Left ventricle myocardium superior (tissue), 1 donor: ENCODE measurements at places on chromosomes 7 and 10.
A peak's percentile ranks its signal among the peaks of the same experiment; 100 is the strongest.

GRCh38 chr7:285731-286130 lies 4.2 kb upstream of the FOXL3 start:
- DNase-seq: no peak

DNA sequence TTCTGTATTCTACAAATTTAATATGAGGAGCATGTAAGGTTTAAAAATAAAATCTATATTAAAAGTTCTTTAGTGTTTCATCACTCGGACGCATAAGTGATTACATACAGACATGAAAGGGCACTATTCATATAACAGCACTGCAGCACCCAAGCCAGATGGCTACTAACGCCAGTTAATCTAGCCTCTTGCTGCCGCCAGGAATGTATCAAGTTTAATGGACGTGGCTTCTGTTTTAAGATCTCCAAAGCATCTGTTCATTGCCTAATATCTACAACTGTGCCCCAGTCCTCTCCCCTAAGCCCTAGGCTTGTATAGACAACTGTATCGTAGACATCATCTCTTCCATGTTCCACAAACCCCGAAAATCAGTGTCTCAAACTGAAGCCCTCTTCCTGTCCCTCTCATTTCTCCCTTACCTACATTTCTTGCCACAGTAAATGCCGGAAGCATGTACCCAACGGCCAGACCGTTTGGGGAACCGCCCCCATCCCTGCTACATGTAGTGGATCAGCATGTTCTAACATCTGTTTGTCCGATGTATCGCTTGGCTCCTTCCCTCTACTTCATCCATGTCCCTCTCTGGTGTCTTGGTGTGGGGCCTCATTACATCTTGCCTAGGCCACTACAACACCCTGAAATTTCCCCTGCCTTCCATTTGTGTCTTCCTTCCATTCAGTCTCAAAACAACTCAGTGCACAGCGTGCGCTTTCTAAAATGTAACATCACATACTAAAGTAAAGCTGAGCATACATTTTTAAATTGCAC lies 147.5 kb upstream of the RSU1 start:
- no peak for DNase-seq

DNA sequence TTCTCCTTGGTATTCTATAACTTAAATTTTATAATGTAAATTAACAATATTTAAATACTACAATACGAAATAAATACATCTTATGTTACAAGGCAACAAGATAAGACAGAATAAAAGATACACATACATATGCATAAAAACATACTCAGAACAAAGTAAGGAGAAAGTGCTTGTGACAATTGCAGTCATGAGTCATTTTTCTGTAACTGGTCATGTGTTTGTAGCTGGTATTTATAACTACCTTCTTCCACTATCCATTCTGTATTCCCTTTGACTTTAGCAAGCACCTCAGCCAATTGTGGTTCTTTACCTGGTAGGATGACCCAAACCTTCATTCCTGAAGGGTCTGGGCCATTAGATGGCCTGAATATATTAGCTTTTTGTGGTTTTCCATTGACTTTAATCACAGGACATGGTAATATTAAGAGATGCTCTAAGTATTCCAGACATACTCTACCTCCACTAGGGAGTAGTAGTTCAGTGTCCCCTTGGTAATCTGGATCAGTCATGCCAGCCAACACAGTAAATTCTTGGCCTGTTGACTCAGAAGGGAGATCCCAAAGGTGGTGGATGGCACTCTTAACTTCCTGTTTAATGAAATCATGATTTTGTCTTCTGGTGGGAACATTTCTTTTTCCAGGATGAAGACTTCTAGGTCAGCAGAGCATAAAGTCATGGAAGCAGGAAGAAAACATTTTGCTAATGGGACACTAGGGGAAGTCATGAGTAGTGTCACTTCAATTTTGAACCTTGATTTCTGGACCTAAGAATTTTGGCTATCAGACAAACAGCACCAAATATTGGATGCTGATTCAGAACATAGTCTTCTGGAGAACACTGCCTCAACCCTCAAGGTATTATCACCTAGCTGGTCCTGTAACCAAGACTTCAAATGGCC lies 733.7 kb upstream of the IGFBP3 start:
- DNase-seq: no peak

- no peak for DNase-seq
Observed at GRCh38 chr7:93148727-93149126, 542 bp upstream of the SAMD9L start.

GRCh38 chr7:74526780-74527179 lies 73.1 kb downstream of the GTF2IRD1 start:
- DNase-seq: no peak

DNA sequence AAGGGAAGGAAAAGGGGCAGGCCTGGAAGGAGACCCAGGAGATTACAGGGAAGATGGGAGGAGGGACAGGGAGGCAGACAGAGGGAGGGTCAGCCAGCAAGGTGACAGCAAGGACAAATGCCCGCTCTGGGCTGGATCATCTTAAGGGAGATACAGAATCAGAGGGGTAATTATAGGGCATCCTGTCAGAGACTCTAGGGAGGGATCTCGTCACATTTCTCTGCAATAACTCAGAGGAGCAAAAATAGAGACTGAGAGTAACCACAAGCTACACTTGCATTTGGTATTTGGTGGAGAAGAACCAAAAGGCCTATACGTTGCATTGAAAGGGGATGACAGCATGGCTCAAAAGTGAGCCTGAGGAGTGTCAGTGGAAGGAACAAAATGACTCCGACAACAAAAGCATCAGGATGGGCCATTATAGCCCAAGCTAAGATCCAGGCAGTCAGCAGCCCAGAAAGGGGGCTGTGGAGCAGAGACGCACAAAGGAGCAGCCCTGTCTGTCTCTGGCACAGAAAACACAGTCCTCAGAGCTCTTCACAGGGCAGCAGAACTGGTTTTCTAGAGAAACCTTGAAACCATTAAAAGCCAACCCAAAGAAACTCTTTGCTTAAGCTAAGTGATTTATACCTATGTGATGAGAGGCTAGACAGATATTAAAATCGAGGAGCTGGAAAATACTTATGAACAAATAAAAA lies 430.2 kb upstream of the VSTM2A start:
- DNase-seq: no peak

DNA sequence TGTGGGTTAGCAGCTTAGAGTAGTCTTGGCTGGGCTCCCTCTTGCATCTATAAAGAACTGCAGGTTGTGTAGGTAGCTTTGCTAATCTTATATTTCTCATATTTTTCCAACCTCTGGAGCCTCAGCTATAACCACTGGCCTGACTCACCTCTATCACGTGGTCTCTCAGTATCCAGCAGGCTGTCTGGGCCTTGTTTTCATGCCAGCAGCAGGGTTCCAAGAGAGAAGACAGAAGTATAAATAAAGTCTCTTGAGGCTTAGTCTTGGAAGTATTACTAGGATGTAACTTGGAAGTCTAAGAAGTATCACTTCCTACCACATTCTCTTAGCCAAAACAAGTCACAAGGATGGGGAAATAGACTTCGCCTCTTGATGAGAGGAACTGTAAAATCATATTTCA lies 73.3 kb downstream of the WIPF3 start:
- no peak for DNase-seq

DNA sequence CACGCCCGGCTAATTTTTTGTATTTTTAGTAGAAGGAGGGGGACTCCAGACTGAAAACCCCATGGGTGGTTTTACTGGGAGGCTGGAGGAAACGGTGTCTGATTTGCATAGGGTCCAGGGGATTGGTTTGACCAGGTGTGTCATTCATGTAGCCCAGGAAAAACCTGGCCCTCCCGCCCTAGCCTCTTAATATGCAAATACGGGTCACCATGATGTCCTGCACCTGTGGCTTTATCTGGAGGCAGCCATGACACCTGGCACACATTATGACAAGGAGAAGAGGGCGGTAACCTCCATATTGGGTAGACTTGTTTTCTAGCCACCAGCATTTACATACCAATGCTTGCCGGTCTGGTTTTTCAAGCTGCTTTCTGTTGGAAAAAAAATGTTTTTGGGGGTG lies 68.0 kb downstream of the TRIL start:
- no peak for DNase-seq

GRCh38 chr10:23293145-23293724 lies 51.4 kb downstream of the C10orf67 start:
- no peak for DNase-seq

DNA sequence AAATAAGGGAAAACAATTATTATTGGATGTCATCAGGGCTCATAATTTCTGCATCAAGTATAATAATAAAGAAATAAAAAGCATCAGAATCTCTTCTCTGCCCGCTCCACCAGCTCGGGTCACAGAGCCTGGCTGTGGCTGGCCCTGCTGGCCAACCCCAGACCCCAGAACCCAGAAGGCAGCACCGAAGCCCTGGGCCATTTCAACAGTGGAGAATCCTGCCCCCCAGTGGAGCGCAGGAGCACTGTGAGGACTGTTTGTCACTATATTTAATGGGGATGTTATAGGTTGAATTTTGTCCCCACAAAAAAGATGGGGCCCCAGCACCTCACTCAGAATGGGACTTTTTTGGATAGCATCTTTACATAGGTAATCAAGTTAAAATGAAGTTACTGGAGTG lies 27.3 kb downstream of the DENND11 start:
- DNase-seq: no peak

- DNase-seq: no peak
Observed at GRCh38 chr10:96643920-96644319, 57.1 kb upstream of the TM9SF3 start.

DNA sequence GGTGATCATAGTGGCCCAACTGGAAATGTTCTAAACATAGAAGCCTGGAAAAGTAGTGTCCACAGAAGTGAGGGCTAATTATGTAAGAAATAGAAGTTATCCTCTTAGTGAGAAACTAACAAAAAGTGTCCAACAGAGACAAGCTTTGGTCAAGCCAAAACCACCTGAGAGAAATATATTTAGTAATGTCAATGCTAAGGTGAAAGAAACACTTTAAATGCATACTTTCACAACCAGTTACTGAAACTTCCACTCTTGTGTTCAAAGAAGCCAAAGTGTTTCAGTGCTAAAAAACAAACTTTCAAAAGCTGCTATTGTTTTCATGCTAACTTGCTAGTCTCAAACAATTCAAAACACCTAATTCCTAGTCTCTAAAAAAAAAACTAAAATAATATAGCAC lies 18.1 kb downstream of the RAB11FIP2 start:
- no peak for DNase-seq

- no peak for DNase-seq
Observed at GRCh38 chr7:134602881-134603451, 43.7 kb upstream of the BPGM start.

DNA sequence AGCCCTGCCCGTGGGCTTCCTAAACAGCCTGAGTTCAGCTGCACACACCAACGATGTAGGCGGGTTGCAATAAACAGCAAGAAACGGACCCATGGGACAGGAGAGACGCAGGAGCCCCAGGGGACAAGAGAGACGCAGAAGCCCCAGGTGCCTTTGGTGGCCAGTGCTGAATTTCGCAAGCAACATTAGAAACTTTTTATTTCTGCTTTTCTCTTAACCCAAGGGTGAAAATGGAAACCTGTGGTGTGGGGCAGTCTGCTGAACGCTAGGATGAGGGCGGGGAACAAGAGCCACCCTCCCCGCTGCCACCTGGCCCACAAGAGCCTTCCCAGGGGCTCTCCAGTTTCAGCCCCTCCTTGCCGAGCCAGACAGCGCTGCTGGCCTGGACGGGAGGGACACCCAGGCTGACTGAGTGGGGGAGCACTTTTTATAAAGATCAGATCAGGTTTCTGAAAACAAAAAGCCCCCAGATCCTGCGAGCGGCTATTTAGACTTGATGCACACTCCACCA lies 20.0 kb upstream of the GPR146 start:
- no peak for DNase-seq

- no peak for DNase-seq
Observed at GRCh38 chr10:77228559-77228958, 409.0 kb downstream of the KCNMA1 start.

- DNase-seq: no peak
Observed at GRCh38 chr10:76581506-76582256, 1055.9 kb downstream of the KCNMA1 start.

GRCh38 chr10:124576526-124577420 lies 115.2 kb downstream of the LHPP start:
- DNase-seq: no peak

DNA sequence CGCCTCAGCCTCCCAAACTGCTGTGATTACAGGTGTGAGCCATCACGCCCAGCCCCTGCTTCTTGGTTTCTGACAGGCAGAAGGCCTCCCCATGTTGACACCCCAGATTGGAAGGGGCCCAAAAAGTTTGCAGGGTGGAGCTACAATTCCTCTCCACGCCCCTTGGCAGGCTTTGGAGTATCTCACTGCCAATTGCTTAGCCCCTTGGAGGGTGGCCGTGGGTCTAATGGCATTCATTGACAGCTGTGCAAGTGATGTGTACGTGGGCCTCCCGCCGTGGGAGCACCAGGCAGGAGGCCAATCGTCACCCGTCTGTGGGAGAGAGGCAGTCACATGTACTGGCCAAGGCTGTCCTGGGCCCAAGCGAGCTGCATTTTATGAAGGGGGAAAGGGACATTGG lies 73.7 kb upstream of the PPIF start:
- peak; percentile 69 for DNase-seq

GRCh38 chr10:111109501-111110242 lies 32.8 kb downstream of the ADRA2A start:
- no peak for DNase-seq

DNA sequence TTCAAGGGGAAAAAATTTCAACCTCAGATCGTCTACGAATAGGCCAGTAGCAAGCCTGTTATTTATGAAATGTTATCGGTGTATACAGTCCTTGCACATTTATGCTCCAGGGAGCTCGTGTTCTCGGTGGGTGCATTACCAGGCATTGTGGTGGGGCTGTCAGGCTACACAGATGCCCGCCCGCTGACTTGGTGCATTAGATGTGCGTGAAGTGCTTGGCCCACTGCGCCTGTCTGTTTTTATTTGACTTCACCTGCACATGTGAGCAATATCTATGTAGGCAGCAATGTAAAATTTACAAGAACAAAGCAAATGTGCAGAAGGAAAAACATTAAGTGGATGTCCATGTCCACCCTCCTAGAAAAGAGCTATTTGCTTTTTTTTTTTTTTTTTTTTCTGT lies 2.8 kb downstream of the FOXK1 start:
- DNase-seq: no peak

- no peak for DNase-seq
Observed at GRCh38 chr10:10852464-10852863, 165.2 kb upstream of the CELF2 start.
